ENCODE measurements at places on chromosomes 6 and 20. TPM values are rescaled to one million over a fixed set of nuclear protein-coding genes. Genes with fewer than 3 reads are reported as not detected.

RARS2 gene
- 16.3 TPM for total RNA-seq

DNA sequence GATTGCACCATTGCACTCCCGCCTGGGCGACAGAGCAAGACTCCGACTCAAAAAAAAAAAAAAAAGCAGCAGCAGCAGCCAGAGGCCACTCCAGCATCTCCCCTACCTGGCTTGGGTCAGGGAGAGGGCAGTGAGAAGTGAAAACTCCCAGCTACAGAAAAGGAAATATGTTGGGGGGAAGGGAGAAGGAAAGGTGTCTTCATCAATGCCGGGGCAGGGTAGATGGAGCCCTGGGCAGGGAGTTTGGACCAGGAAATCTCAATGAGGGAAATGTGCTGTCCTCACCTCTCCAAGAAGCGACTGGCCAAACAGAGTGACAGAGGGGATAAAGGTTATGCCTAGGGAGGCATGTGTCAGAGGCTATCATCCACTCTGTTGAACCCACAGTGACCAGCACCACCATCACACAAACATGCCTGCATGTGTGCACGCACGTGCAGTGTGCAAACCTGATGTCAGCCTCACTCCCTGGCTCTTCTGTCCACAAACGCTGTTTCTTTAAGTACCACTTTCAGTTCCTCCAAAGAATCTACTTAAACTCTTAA is 887 bp upstream of the AIF1 start:
- H3K27ac ChIP-seq: no peak overlapping the region
- DNase-seq: no peak
- peaks cover under 1% of the 10 kb centered on the region for H3K4me1 ChIP-seq
- H3K27me3 ChIP-seq: no peaks in the 10 kb centered on the region
- H3K4me3 ChIP-seq: no peak overlapping the region

DNA sequence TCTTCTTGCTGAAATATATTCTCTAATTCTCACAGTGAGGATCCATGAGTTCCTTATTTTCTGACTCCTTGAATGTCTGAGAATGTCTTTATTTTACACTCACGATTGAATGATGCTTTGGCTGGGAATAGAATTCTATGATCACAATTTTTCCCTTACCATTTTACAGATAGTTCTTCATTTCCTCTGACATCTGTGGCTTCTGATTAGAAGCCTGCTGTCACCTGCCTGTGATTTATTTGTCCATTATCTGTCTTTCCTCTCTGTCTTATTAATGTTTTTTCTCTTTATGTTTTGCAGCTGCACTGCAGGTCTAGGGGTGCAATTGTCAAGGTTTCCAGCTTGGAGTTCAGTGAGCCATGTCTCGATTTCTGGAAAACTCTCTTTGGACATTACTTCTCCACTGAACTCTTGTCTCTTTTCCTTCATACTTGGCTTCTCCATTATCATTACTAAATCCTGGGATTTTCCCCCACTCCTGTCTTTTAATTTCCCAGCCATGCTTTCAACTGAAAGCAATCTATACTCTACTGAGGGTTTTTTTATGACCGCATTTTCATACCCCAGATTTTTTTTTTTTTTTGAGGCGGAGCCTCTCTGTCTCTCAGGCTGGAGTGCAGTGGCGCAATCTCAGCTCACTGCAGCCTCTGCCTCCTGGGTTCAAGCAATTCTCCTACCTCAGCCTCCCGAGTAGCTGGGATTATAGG is 121.2 kb upstream of the PRND start:
- H3K36me3 ChIP-seq: no peaks in the 10 kb centered on the region
- no peak overlapping the region for H3K27ac ChIP-seq
- no peak overlapping the region for H3K4me3 ChIP-seq
- no peaks in the 10 kb centered on the region for H3K27me3 ChIP-seq
- no peak for DNase-seq

- H3K27me3 ChIP-seq: no peaks in the 10 kb centered on the region
- H3K36me3 ChIP-seq: no peaks in the 10 kb centered on the region
- H3K4me1 ChIP-seq: no peaks in the 10 kb centered on the region
- peak; percentile 59 for DNase-seq
- no peak overlapping the region for H3K4me3 ChIP-seq
- no peak overlapping the region for H3K27ac ChIP-seq
These were observed 306.9 kb downstream of the DHX35 start for GRCh38 chr20:39268981-39269461.

GRCh38 chr6:79833964-79834284 is 113.4 kb downstream of the ELOVL4 start:
- no peaks in the 10 kb centered on the region for H3K36me3 ChIP-seq
- DNase-seq: no peak
- H3K27ac ChIP-seq: no peak overlapping the region
- H3K27me3 ChIP-seq: no peaks in the 10 kb centered on the region
- H3K4me1 ChIP-seq: no peaks in the 10 kb centered on the region
- no peak overlapping the region for H3K4me3 ChIP-seq

CLVS2 gene
- total RNA-seq: 0.22 TPM

DNA sequence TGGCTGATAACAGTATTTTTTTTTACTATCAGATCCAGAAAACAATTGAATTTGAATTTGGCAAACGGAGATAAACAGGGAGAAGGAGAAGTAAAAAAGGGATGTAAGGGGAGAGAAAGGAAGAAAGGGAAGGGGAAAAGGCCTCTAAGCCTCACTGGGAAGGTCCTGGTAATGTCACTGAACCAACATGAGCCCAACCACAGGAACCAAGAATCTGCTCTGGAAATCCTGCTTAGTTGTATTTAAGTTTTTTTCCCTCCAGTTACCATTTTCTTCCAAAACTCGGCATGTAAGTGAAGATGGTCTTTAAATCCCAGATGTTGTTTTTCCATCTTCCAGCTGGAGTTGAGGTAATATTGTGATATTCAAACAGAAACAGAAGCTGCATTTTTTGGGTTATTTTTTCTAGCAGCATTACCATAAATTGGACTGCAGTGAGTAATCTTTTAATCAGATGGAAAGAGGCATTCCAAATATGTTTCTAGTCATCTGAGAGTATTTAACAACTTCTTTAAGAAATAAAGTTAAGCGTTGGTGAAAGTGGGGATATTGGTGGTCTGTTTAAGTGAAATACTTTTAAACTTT is 91.1 kb downstream of the TXNDC5 start:
- H3K4me3 ChIP-seq: no peak overlapping the region
- no peaks in the 10 kb centered on the region for H3K27me3 ChIP-seq
- no peaks in the 10 kb centered on the region for H3K4me1 ChIP-seq
- DNase-seq: no peak
- H3K27ac ChIP-seq: no peak overlapping the region

DNA sequence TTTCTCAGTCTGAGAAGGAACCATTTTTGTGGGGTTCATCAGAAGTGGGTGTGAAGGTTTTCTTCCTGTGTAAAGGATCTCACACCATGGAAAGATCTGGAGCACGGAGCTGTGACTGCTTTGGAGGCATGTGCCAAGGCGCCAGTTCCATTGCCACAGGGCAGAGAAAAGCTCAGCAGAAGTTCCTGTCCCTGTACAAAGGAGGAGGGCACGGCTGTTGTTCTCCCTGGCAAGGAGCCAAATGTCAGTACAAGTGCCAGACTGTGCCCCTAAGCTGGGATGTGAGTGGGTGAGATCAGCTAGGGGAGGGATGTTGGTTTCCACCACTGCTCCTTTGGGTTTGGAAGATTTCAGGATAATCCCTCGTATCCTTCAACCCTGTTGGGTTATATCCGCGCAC is 117.3 kb downstream of the CRYBG1 start:
- no peaks in the 10 kb centered on the region for H3K4me1 ChIP-seq
- no peak overlapping the region for H3K4me3 ChIP-seq
- no peaks in the 10 kb centered on the region for H3K36me3 ChIP-seq

CTCFL gene
- total RNA-seq: not detected

GRCh38 chr6:14060971-14061370 is 56.6 kb upstream of the CD83 start:
- peaks cover 6% of the 10 kb centered on the region for H3K27me3 ChIP-seq
- H3K4me3 ChIP-seq: no peak overlapping the region
- no peaks in the 10 kb centered on the region for H3K36me3 ChIP-seq
- no peaks in the 10 kb centered on the region for H3K4me1 ChIP-seq
- DNase-seq: no peak

DNA sequence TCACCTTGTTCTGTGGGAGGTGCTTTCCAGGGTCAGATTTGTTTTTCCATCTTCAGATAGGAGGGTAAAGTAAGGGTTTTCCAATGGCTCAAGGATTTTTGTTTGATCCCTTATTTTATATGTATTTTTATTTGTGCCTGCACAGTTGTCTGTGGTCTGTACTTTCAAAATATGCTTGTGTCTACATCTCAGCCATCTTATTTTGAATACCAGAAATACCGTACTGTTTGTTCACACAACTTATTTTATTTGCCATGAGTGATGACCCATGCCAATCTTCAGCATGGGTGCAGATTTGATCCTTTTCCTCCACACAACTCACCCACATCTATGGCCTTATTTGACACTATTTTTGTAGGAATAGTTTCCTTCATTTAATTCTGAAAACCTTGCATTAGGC is 72.2 kb upstream of the PTCHD4 start:
- H3K27ac ChIP-seq: no peak overlapping the region
- H3K4me1 ChIP-seq: no peaks in the 10 kb centered on the region
- no peaks in the 10 kb centered on the region for H3K36me3 ChIP-seq
- no peak for DNase-seq

MEP1A gene
- total RNA-seq: not detected

DNA sequence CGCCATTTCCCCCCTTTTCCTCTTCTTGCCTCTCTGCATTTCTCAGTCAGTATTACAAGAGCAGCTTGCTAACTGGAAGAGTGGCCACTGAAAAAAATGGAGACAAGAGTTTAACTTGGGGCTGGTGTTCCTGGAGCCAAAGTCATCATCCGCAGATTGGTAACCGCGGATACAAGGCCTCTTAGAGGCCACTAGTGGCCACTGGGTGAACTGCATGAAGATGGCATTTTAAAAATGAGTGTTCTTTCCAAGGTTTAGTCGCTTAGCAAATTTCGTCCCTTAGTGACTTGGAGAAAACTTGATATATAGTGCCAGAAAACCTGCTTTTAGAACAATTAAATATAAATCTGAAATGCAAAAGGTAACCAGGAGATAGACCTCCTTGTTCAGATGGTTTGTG is 4.8 kb downstream of the F13A1 start:
- no peak overlapping the region for H3K4me3 ChIP-seq
- H3K27me3 ChIP-seq: peaks cover 12% of the 10 kb centered on the region
- H3K4me1 ChIP-seq: no peaks in the 10 kb centered on the region
- H3K36me3 ChIP-seq: no peaks in the 10 kb centered on the region

C20orf141 gene
- total RNA-seq: not detected

DNA sequence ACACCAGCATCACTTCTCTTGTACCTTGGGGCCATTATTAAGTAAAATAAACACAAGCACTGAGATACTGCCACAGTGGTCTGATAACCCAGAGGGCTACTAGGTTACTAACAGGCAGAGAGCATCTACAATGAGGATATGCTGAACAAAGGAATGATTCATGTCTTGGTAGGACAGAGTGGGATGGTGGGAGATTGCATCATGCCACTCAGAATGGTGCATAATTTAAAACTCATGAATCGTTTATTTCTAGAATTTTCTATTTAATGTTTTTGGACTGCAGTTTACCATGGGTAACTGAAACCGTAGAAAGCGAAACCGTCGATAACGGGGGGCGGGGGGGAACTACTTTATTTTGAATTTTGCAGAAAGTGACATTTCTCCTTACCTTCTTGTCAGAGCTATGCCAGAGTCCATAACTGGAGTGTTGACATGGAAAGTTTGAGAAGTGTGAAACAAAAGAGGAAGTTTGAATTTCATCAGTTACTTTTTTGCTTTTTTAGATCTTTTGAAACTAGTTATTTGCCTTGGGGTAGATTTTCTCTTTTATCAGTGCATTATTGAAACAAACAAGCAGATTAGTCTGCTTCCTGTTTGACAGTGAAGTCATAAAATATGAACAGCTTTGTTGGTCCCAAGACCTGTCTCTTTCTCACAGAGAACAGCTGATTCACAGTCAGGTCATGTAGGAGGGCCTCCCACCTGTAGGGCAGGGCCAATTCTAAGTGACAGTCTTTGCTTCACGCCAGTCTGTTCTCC is 124.9 kb downstream of the KLHL32 start:
- no peaks in the 10 kb centered on the region for H3K4me1 ChIP-seq
- peak overlapping the region; percentile 28 for H3K4me3 ChIP-seq
- no peak for DNase-seq
- H3K27me3 ChIP-seq: no peaks in the 10 kb centered on the region

SLC17A2 gene
- not detected for total RNA-seq

DNA sequence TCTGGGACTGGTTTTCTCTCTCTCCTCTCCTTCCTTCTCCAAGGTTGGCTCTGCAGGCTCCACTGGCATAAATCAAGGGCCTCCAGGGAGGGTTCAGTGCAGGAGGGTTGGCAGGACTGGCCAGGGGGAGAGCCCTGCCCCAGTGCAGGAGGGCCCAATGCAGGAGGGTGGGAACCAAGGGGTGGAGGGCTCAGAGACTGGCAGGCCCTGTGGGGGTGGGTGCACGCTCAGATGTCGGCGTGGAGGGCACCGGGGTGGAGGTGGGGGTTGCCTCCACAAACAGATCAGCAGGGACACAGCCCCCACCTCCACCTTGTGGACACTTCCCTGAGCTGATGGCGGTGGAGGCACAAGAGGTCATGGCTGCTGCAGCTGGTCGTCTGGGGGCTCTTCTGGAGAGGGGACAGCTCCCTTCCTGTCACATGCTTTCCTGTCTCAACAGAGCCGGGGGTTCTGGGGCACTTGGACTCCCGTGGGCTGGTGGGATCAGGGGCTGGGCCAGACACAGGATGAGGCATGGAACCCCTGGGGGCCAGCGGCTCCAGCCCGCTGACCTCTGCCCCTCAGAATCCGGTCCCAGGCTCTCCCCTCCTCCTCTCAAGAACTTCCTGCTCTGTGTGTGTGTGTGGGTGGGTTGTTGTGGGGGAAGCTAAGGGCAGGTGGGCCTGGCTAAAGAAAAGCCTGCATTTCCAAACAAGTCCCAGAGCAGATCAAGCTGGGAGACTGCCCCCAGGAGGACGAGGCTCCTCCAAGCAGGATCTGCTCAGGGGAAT is 2.7 kb upstream of the ABHD16B start:
- no peaks in the 10 kb centered on the region for H3K27me3 ChIP-seq
- DNase-seq: no peak
- H3K4me1 ChIP-seq: peaks cover 68% of the 10 kb centered on the region
- peaks cover 7% of the 10 kb centered on the region for H3K36me3 ChIP-seq
- H3K4me3 ChIP-seq: no peak overlapping the region

DNA sequence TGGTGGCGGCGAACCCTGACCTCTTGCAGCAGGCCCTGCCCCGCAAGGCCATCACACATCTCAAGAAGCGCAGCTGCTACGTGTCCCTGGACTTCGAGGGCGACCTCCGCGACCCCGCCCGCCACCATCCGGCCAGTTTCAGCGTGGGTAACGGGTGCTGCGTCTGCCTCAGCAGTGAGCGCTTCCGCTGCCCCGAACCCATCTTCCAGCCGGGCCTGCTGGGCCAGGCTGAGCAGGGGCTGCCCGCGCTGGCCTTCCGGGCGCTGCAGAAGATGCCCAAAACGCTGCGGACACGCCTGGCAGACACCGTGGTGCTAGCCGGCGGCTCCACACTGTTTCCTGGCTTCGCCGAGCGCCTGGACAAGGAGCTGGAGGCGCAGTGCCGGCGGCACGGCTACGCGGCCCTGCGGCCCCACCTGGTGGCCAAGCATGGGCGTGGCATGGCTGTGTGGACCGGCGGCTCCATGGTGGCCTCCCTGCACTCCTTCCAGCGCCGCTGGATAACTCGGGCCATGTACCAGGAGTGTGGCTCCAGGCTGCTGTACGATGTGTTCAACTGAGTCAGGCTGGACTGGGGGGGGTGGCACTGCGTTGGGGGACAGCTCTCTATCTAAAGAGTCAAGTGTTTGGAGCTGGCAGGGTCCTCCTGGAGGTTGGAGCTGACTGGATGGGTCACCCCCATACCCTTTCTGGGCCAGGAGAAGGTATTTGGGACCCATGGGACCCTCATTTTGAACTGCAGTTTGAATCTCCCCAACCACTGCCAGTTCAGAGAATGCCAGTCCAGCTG is 1.1 kb downstream of the ACTL10 start:
- peaks cover 53% of the 10 kb centered on the region for H3K4me1 ChIP-seq
- DNase-seq: peak; percentile 59
- no peaks in the 10 kb centered on the region for H3K27me3 ChIP-seq
- H3K27ac ChIP-seq: peak overlapping the region; percentile 87
- H3K4me3 ChIP-seq: peak overlapping the region; percentile 68
- H3K36me3 ChIP-seq: no peaks in the 10 kb centered on the region

ADGRF1 gene
- total RNA-seq: not detected

All from tibial nerve (tissue), 4 donors.